ENCODE measurements at places on chromosomes 7 and 10.

DNA sequence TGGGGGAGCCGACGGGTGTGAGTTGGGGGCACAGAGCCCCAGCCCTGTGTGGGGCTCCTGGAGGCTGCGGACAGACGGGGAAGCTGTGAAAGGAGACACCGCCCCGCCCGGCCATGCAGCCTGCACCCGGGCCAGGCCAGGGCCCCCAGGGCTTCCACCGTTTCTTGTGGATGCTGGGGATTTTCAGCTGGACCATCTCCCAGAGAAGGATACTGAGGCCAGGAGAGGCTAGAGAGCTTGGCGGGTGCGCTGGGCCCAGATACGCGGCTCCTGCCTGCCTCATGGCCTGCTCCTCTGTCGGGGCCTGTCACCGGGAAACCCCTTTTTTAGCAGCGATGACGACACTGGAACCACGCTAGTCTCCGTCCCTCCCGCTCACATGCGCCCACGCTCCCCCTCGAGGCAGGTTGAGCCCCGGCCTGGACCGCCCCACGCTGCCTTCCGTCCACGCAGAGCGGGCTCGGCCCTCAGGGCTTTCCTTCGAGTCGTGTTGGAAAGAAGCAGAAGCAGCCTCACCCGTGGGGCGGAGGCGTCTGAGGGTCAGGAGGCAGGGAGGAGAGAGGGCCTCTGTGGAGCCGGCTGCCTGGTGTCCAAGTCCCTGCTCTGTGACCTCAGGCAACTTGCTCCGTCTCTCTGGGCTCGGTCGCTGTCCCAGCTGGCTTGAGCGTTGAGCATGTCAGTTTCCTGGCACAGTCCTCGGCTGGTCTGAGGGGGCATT is 11.7 kb downstream of the TMEM184A start:
- DNase-seq: no peak

- no peak for DNase-seq
These were observed 293.3 kb upstream of the MKI67 start for GRCh38 chr10:128419466-128420019.

- no peak for DNase-seq
These were observed 147.2 kb upstream of the FAM171A1 start for GRCh38 chr10:15518250-15518649.

DNA sequence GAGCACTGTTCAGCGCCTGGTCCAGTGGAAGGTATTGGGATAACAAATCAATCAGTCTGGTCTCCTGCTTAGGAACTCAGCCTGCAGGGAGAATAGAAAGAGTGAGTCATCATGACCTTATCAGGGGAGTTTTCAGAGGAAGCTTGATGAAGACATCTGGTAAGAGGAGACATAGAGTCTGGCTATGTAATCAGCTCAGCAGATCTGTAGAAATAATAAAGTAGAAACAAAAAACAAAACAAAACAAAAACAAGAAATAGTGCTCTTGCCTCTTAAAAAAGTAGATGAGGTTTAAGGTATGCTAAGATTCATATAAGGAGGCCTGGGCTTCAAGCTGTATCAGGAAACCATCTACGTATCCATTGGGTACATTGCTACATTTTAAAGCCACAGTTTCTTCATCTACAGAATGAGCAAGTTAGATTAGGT is 14.4 kb downstream of the TAS2R41 start:
- no peak for DNase-seq

- no peak for DNase-seq
These were observed 3.1 kb downstream of the CPED1 start for GRCh38 chr7:120991581-120991980.

DNA sequence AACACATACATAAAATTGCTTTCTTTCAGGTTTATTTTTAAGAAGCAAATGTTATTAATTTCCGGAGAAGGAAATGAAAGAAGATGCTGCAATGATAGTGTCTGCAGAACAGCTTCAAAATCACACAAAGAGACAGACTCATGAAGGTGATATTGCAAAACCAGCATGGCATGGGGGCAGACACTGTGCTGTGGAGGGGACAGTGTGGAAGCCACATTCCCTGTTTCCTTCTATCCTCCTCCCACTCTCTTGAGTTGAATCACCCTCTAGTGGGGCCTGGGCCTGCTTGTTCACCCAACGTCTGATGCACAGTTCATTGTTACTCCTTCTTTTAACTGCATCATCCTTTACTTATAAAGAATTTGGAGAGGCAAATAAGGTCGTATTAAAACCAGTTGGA is 104.0 kb upstream of the INSIG1 start:
- no peak for DNase-seq

DNA sequence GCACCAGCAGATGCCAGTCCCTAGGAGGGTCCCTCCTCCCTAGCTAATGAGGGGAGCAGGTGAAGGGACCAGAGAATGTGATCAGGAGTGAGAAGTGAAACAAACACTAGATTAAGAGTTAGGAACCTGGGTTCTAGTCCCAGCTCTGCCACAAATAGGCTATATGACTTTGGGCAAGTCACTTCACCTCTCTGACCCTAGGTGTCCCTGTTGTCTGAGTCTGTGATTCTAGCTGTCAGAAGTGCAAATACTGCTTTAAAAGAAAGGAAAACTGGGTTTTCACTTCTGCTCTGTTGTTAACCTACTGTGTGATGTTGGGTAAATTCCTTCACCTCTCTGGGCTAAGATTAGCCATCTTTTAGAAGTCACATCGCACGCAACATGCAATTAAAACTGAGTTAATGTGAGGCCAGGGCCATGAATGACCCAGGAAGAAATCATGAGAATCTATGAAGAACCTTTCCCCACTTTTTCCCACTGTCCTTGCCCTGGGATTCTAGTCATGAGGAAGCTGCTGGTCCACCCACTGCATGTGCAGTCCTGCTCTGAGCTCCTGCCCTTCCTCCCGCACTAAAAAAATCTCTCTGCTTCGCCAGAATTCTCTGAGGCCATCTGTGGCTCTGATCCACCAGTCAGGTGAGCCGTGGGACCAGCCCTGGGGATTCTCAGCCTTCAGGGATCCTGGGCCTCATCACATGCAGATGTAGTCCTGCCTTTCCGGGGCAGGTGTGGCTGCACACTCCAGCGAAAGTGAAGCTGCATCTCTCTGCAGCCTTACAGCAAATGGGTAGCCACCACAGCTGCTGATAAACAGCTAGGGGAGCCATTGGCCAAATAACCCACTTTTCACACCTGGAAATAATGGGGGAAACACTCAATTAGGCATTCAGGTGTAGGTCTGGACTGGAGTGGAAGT is 181.7 kb downstream of the PLXNA4 start:
- DNase-seq: no peak

- DNase-seq: no peak
These were observed 31.2 kb upstream of the SRGN start for GRCh38 chr10:69056536-69057260.

DNA sequence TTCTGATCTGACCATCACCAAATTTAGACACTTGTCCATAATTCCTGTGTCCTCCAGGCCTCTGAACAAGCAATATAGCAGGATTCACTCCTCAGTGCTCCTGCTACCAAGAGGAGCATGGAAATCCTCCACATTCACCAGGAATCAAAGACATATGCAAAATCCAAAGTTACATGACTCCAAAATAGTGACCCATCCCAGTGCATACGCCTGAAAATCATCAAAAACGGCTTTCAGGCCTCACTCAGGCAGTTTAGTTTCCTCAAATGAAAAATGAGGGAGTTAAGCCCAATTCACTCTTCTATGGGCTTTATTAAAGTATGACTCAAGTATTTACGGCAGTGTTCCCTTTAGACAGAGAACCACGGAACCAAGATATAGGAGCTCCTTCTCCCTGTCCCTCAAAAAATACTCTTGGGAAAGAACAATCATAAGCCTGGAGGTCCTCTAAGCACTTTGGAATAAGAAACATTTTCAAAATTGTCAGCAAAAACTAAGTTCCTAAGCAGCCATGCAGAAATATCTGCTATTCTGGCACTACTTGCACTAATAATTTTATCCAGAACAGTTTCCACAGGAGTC is 240.7 kb downstream of the PARD3 start:
- DNase-seq: no peak

GRCh38 chr7:47380325-47381133 is 201.4 kb downstream of the TNS3 start:
- no peak for DNase-seq

GRCh38 chr7:79090543-79090942 is 362.9 kb downstream of the MAGI2 start:
- DNase-seq: no peak

- DNase-seq: no peak
These were observed 86.5 kb downstream of the DKK1 start for GRCh38 chr10:52400562-52400961.

GRCh38 chr7:71637578-71637977 is 505.6 kb downstream of the GALNT17 start:
- DNase-seq: no peak

DNA sequence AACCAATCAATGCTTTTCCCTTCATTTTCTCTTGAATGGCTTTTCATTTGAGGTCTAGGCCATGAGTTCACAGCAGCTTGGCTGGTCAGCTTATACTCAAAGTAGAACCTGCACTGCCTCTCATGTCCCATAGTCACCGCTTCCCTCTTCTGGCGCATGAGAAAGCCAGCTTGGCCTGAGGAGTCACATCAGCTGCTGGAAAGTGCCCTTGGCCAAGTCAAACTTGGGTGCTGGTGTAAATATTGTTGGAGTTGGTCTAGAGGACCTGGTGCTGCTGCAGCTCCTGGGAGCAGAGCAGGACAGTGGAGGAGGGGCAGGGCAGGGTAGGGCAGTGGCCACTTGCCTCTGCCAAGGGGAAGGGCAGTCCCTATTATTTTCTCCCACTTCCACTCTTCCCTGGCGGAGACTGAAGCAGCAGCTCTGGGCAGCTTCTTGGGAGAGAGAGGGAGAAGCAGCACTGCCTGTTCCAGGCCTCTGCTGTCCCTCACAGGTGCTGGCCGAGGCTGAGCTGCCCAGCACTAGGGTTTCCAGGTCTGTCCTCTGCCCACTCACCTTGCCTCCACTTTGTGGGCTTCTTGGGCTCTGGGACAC is 12.8 kb downstream of the UBE2D4 start:
- DNase-seq: no peak

- no peak for DNase-seq
These were observed 49.1 kb downstream of the DOCK4 start for GRCh38 chr7:112157072-112157471.

- no peak for DNase-seq
These were observed 9.8 kb upstream of the SAMD8 start for GRCh38 chr10:75101416-75102251.

DNA sequence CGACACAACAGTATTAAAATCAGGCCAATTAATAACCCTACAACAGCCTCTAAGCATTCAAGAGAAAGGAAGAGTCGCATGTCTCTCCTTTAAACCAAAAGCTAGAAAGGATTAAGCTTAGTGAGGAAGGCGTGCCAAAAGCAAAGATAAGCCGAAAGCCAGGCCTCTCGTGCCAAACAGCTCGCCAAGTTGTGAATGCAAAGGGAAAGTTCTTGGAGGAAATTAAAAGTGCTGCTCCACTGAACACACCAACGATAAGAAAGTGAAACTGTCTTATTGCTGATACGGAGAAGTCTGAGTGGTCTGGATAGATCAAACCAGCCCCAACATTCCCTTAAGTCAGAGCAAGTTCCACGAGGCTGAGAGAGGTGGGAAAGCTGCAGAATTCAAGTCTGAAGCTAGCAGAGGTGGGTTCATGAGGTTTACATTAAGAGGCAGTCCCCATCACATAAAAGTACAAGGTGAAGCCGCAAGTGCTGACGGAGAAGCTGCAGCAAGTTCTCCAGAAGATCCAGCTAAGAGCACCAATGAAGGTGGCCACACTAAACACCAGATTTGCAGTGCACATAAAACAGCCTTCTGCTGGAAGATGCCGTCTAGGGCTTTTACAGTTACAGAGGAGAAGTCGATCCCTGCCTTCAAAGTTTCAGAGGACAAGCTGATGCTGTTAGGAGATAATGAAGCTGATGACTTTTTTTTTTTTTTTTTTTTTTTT is 194.8 kb downstream of the MAD1L1 start:
- DNase-seq: no peak

DNA sequence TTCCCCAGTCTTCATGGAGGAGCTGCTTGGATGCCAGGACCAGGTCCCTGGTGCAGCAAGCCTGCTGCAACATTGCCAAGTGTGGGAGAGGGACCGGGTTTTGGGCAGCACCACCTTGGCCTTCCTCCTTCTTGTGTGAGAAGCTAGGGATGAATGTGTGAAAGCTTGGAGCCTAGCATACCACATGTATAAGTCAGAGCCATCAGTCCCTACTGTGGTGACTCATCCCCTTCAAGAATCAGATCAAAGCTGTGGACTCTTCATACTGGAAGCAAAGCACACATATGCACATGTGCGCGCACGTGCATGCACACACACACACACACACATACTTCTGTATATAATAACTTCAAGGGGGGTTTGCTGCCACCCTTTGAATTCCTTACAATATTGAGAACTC is 527.8 kb downstream of the LRMDA start:
- DNase-seq: no peak

GRCh38 chr7:100563809-100564400 is 9.8 kb downstream of the SAP25 start:
- DNase-seq: peak; percentile 80

DNA sequence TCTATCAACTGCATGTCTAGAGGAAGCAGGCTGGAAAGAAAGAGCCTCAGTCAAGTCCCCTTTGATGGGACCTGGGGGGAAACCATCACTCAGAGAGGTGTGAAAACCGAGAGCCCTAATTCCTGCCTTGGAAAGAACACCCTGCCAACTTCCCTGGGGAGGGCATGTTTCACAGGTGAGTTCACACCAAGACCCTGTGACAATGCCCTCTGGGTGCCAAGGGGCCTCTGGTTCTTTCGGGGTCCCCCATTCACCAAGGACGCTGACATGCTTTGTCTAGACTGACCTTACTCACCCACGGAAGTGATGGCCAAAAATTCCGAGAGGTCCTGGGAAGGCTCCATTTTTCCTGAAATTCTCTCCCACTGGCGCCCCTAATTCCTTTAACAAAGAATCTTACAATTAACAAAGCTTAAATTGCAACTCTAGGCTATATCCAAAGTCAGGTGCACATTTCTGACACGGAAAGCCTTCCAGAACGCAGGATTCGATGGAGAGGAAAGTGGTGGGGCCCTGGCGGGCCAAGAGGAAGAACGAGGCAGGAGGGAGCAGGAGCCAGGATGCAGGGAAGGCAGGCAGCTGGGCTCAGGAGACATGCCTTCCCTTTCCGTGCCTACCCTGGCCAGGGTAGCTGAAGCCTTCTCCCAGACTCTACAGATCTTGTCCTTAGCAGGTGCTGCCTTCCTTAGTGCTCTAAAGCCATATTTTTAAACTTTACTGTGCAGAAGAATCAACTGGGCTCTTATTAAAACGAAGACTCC is 23.7 kb downstream of the VSTM4 start:
- DNase-seq: no peak

DNA sequence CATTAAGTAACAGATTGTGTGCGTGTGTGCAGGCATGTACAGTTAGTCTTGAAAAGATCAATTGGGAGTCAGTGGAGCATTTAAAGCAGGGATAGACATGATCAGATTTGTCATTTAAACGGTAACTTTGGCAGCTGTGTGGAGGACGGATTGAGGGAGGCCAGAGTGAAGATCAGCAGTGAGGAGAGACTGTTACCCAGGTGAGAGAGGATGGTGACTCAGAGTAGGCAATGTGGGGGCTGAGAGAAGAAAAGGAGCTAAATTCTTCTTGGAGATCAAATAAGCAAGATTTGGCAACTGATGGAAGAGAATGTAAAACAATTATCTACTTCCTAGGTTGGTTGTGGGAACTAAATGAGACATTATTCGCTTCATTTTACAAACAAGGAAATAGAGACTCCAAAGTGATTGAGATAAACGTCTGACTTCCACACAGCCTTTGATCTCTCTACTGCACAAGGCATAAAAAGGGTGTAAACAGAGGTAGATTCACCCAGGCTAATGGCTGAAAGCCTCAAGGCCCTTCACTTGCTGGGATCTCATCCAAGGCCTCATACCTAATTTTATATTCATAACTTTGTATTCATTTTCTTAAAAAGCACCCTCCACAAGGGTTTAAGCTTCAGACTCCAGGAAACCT is 665.1 kb upstream of the GALNT17 start:
- DNase-seq: no peak

Measured in stimulated activated CD8-positive, alpha-beta memory T cell treated with anti-CD3 and anti-CD28 coated beads, Interleukin-4, amount 100 ng/mL, for 1 hour (primary cell).